ENCODE measurements at places on chromosomes 5 and 9.

DNA sequence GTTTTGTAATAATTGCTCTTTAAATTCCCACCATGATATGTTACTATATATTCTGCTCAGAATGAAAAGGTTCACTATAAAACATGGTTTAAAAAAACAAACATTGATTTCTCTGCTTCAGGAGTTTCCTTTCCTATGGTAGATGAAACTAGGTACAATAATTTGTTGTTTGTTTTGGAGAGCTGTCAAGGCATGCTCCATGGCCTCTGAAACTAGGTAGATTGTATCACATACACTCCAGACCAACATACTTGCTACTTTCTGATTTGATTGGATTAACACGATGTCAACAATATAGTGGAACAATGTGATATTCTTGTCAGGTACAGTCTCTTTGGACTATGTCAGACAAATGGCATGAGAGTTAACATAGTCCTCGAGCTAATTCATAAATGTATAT lies 452.7 kb upstream of the CDH9 start:
- DNase-seq: no peak

DNA sequence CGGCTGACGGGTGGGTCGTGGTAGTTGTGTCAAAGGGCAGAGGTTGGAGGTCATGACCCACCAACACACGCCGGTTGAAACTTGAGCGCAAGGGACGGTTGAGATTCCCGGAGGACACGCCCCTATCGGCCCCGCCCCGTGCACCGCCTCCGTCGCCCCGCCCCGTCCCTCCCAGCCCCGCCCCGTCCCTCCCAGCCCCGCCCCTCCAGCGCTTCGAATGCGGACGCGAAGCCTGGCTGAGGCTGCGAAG lies 226 bp upstream of the RANBP17 start:
- no peak for DNase-seq

DNA sequence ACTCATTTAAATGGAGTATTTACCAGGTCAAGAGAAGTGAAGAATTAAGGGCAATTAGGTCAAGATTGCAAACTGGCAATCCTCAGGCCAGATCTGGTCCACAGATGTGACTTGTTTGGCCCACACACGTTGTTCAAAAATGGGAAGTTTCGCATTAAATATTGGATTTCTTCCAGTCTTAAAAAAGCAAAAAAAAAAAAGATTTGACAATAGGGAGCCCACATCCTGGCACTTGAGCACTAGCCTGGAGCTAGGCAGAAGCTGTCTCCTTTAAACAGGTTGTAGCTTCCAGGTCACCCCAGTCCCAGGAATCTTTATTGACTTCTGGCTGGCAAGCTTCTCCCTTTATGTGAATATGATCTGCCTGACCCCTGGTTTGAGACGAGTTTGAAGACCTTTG lies 520.4 kb downstream of the RAB3C start:
- no peak for DNase-seq

DNA sequence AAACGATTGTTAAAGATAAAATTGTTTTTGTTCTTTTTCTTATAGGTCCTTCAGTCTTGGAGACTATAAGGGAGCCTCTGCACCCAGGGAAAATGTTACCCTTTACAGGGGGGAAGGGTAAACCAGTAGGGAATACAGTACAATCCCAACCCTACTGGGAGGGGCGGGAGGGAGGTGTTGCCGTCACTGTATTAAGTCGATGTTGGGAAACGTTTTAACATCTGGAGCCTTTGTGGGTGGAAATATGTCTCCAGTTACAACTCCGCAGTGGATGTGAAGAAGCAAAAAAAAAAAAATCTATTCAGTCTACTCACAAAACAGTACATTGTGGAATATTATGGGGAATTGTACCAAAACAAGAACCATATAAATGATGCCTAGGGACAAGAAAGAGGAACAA lies 47.2 kb upstream of the FCHO2 start:
- DNase-seq: no peak

DNA sequence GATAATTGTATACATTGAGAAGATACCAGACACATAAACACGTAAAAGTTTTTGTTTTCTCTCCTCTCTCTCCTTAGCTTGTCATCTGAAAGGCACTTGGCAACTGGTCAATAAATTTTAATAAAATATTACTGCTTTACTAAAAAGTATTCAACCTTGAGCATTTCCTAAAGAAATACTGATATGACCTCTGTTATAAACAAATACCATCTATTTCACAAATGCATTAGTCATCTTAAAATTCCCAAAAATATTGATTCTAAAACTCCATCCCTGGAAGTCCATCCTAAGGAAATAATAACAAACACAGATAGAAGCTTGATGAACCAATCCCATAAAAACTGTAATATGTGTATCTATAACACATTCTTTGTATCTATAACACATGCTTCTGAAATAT lies 483.2 kb downstream of the TLR4 start:
- DNase-seq: no peak

- no peak for DNase-seq
Observed at GRCh38 chr5:80072103-80073073, 37.2 kb downstream of the THBS4 start.

DNA sequence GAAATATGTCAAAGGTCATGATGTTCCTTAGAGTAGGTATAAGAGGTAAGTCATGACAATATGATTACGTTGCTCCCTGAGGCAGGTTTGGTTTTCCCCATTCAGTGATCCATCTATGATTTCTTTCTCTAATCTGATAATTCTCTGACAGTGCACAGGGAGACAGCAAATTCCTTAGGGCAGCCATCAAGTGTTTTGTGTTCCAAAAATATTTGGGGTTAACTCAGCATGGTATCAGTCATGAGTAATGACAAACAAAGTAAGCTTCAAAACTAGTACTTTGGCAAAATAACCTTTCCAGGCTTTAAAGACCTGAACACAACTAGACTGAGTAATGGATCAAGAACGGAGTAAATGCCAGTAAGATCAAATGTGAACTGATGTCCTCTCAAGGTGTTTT lies 55.3 kb upstream of the SPATA31E1 start:
- DNase-seq: no peak

DNA sequence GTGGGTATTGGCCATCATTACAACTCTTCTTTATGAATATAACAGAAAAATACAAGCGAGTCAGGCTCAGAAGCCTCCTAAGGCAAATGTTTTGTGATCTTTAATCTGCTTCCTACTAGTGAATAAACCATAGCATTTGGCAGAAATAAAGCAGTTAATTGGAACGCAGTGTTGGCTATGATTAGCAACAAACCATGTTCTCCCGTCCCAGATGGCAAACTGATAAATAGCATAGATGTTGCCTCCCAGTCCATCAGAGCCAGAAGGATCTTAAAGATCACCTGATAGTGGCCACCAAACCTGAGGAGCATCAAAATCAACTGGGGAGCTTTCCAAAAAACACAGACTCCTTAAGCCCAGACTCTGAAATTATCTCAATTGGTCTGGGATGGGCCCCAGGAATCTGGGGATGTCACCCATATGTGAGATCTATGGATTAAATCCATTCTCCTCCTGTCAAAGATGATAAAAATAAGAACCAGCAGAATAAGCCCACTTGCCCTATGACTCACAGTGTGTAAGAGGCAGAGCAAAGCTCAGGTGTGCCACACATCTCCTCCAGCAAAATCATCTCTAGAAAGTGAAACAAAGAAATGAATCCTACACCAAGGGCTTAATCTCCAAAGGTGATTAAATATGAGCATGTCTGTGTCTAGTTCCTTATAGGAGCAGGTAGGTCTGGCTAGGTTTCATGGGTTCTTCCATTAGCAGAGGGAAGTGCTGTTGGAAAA lies 50.3 kb downstream of the APBA1 start:
- no peak for DNase-seq

- no peak for DNase-seq
Observed at GRCh38 chr5:124742983-124743601, 3.3 kb downstream of the ZNF608 start.
